ENCODE measurements at places on chromosomes 11 and 22.

DNA sequence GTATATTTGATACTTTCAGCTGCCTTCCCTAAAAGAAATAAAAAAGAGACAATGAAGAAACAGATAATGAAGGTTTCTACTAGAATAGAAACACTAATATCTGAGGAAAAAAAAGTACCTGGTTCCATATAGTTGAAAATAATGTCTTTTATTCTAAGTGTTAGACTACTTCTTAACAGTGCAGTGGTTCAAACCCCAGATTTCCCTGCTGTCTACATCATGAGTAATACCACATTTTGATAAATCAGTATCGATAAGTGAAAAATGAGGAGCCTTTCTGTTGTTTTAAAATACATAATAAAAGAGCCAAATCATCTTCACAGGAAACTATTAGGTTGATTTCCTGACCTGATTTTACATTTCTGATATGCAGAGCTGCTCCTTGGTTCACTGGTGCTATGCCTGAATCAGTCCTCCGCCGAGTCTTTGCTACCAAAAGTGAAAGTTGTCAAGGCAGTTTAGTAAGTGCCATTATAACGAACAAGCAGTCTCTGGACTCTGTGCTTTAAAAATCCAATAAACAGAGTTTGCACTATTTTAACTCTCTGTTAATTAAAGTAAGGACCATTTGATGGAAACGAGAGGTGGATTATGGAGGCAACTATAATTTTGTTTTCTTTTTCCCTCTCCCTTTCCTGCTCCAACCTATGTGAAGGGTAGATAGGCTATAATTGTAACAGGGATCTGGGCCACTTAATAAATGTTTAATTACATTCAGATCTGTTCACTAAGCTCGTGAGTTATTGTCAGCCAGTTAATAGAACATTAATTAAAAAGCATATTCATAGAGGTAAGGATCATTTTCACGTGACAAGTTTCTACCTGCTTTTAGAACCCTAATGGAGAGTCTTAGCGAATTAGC lies 724.5 kb upstream of the RAG2 start:
- no peak for DNase-seq

DNA sequence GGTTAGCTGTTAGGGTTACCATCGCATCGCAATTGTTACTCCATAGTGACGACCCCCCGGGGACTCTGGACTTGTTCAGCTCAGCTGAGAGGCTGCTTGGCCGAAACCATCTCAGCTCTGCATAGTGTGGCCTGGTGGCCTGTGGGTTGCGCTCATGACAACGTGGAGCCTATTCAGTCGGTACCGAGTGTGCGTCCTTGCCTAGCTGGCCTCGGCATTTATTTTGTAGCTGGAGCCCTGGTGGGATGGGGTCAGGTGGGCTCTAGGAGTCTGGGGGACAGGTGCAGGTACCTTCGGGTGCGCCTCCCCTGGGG lies 13.5 kb downstream of the LRP5 start:
- no peak for DNase-seq

- DNase-seq: no peak
These were observed 382.1 kb downstream of the KCNA4 start for GRCh38 chr11:29634744-29635143.

GRCh38 chr11:28838741-28839140 lies 730.6 kb downstream of the METTL15 start:
- peak; percentile 35 for DNase-seq

DNA sequence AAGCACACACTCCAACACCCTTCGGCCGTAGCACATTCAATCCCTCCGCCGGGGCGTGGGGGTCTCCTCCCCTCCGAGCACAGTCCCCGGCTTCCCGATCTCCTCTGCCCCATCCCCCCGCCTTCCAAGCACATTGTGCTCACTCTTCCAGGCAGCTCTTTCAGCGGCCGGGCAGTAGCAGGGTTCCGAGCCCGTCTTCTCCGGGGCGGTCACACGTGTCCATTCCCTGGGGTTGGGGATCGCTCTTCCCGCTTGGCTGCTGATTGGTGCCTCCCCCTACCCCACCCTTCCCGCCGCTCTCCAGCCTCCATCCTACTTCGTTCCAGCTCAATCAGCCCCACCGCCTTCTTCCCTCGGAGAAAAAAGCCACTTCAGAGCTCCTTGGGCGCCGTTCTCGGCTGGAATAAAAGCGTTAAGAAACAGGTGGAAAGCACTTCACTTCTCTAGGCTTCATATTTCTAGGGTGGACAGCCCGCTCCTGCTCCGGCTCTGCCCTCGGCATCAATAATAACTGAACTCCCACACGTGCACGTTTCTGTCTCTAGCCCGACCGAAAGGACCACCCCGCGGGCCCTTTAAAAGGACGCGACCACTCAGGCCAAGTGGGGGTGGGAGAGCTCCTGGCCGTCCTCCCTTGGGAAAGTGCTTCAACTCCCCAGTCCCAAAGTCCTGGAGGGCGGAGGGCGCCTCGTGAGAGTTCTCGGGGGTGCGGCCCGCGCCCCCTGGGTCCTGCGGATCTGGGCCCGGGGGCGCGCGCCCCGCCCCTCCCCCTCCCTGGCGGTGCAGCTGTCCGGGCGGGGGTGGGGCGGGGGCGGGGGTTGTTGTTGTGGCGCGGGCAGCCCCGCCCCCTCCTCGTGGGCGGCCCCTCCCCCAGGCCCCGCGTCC lies 464 bp upstream of the CECR2 start:
- DNase-seq: peak; percentile 20

GRCh38 chr11:63708764-63709163 lies 27.5 kb downstream of the RTN3 start:
- no peak for DNase-seq
